ENCODE measurements at places on chromosomes 16 and 17. TPM values are rescaled to one million over a fixed set of nuclear protein-coding genes. Genes with fewer than 3 reads are reported as not detected.

- H3K4me3 ChIP-seq, result no peak overlapping the region
- H3K27me3 ChIP-seq, result no peaks in the 10 kb centered on the region
- no peaks in the 10 kb centered on the region for H3K4me1 ChIP-seq
- no peaks in the 10 kb centered on the region for H3K36me3 ChIP-seq
- H3K27ac ChIP-seq, result no peak overlapping the region
Measured at GRCh38 chr16:12976496-12976895, 75.1 kb downstream of the SHISA9 start.

Gene MYLK3
- total RNA-seq, result 0.35 TPM

GRCh38 chr17:79167486-79167885 is 92.9 kb downstream of the ENGASE start:
- no peaks in the 10 kb centered on the region for H3K4me1 ChIP-seq
- H3K36me3 ChIP-seq, result no peaks in the 10 kb centered on the region
- no peak overlapping the region for H3K4me3 ChIP-seq
- no peak for DNase-seq
- no peaks in the 10 kb centered on the region for H3K27me3 ChIP-seq
- H3K27ac ChIP-seq, result no peak overlapping the region

Gene SYCE1L
- 5.8 TPM for total RNA-seq

- H3K27ac ChIP-seq, result no peak overlapping the region
- peak overlapping the region; percentile 1 for H3K4me3 ChIP-seq
- H3K27me3 ChIP-seq, result peaks cover 14% of the 10 kb centered on the region
- no peaks in the 10 kb centered on the region for H3K36me3 ChIP-seq
Measured at GRCh38 chr17:68794636-68795434, 160.4 kb downstream of the ABCA8 start.

DNA sequence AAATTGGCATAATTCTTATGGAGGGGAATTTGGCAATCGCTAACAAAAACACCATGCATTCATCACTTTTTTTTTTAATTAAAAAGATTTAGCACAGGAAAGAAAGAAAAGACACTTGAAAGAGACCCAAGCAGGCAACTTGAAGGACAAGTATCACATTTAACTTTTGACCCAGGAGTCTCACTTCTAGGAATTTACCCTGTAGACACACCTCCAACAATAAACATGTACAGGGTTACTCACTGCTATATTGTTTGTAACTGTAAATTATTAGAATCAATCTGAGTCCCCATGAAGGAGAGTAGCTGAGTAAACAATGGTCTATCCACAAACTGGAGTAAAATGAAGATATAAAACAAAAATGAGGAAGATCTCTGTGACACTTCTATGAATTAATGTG is 10.1 kb downstream of the KIAA0753 start:
- H3K27ac ChIP-seq, result no peak overlapping the region
- H3K4me3 ChIP-seq, result no peak overlapping the region

Gene CES5A
- total RNA-seq, result not detected

GRCh38 chr17:78210111-78210510 is 3.9 kb upstream of the BIRC5 start:
- H3K4me3 ChIP-seq, result no peak overlapping the region
- peaks cover 9% of the 10 kb centered on the region for H3K4me1 ChIP-seq
- DNase-seq, result no peak
- no peak overlapping the region for H3K27ac ChIP-seq
- peaks cover 6% of the 10 kb centered on the region for H3K36me3 ChIP-seq

DNA sequence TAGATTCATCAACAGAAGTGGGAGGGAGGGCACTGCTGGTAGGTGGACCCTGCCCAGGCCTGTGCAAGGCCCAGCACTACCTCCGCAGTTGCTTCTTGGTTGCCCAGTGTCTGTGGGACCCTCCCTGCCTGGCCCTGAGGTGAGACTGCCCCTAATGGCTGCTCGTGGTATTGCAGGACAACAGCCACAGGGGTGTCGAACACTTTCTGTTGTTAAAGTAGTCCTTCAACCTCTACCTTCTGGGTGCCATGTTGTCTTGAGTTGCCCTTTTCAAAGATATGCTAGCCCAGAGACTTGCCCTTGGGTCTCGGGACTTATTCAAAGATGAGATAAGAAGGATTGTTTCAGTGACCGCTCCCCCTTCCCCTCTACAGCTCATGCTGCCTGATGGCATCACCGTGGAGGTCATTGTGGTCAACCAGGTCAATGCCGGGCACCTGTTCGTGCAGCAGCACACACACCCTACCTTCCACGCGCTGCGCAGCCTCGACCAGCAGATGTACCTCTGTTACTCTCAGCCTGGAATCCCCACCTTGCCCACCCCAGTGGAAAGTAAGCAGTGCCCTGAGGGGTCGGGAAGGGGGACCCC is 29.1 kb downstream of the AKAP1 start:
- peaks cover 45% of the 10 kb centered on the region for H3K36me3 ChIP-seq
- no peak overlapping the region for H3K4me3 ChIP-seq
- DNase-seq, result peak; percentile 64
- H3K27ac ChIP-seq, result no peak overlapping the region
